ENCODE measurements at places on chromosomes 12 and 14.

DNA sequence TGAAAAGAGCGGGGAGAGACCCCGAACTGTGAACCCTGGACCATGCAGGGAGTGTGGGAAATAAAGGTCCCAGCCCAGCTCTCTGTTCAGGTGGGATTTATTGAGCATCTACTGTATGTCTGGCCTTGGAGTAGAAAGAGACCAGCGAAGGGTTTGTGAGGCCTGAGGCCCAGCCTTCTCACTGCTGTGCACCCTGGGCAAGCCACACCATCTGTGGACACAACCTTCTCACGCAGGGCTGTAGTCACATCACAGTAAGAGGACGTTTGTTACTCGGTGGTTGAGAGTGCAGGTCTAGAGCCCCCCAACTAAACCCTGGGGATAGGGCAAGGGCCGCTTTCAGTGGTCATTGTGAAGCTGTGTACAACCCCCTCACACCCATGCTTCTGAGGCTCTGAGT lies 18.2 kb downstream of the FAM222A start:
- DNase-seq, result peak; percentile 45

- no peak for DNase-seq
Measured at GRCh38 chr14:67908052-67908754, 88.6 kb downstream of the RAD51B start.

DNA sequence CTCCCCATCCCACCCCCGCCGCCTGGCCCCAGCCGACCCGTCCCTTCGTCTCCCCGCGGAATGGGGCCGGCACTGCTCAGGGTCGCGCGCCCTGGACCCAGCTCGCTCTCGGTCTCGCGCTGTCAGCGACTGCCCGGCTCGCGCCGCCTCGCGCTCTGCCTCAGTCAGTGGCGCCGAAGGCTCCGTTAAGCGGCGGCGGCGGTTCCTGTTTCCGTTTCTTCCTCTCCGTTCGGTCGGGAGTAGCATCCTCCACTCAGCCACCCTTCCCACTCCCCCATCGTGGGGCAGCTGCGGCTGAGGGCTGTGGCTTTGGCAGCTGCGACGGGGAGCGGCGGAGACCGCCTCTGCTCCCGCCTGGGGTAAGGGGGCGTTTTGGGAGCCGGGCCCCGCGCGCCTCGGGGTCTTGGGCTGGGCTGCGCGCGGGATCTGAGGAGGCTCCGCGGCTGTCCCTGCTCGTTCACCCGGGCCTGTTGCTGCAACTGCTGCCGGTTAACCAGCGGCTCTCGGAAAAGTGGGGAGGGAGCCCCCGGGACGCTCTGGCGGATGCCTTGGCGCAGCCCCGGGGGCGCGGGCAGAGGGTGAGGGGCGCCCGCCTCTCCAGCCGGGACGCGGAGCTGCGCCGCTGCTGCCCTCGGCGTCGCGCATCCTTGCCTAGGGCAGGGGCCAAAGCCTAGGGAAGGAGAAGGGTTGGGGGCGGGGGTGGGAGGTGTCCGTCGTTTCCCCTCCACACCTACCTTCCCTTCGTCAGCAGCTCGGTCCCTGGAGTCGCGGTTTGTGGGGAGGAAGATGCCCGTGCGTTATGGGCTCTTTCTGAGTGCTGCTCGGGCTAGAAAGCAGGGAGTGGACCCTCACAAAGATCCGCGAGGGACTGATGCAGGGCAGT lies 567 bp downstream of the FUT8 start:
- peak; percentile 75 for DNase-seq

DNA sequence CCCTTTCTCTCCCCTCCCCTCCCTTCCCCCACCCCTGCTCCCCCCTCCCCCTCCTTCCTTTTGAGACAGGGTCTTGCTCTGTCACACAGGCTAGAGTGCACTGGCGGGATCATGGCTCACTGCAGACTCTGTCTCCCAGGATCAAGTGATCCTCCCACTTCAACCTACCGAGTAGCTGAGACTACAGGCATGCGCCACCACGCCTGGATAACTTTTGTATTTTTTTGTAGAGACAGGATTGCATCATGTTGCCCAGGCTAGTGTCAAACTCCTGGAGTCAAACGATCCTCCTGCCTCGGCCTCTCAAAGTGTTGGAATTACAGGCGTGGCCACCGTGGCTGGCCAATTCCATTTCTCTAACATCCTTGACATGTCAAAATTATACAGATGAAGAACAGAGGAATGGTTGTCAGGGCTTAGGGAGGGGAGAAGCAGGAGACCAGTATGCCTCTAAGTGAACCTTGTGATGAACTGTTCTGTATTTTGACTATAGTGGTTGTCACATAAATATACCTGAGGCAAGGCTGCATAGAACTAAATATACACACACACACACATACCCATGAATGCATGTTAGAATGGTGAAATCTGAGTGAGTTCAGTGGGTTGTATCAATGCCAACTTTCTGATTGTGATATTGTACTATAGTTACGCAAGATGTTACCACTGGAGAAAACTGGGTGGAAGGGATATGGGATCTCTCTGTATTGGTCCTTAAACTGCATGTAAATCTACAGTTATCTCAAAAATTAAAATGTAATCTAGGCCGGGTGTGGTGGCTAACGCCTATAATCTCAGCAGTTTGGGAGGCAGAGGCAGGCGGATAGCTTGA lies 3.6 kb upstream of the CFAP73 start:
- no peak for DNase-seq

DNA sequence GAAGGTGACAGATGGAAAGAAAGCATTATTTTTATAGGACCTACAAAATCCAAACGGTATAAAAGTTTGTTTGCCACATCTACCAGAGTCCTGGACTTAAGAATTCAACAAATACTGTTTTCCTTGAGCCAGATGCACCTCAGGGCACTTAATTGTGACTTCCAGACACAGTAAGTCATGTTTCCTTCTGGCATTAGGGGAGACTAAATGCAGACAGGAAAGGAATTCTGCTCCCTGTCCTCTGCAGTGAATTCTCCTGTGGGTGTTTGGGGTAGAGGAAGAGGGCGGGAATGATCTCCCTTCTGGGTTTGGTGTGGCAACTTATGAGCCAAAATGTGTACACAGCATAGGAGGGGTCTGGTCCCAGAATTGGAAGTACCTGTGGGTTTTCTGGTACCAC lies 93.9 kb upstream of the ZDHHC17 start:
- DNase-seq, result no peak
